ENCODE measurements at places on chromosomes 16 and 17. TPM values are rescaled to one million over a fixed set of nuclear protein-coding genes. Genes with fewer than 3 reads are reported as not detected.

The KIF18B gene
- 109 TPM for total RNA-seq

The ST6GALNAC2 gene
- total RNA-seq: not detected

The LGALS3BP gene
- total RNA-seq: 284 TPM

The NT5M gene
- total RNA-seq: 5.5 TPM

DNA sequence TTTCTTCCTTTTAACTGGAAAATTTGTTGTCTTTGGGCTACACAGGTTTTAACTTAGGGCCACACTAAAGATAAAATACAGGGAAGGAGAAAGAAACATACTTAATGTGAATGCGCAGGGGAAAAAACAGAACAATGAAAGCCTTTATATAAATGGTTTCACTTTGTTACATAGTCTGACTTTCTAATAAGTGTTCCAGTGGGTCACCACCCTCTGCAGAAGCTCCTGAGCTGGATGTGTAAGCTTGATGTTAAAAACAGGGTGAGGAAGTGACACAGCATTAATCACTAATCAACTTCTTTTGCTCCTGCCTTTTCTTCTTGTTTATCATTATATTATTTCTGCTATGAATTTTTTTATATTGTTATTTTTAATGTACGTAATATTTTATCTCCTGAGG is 445.6 kb upstream of the CA10 start:
- DNase-seq: no peak

DNA sequence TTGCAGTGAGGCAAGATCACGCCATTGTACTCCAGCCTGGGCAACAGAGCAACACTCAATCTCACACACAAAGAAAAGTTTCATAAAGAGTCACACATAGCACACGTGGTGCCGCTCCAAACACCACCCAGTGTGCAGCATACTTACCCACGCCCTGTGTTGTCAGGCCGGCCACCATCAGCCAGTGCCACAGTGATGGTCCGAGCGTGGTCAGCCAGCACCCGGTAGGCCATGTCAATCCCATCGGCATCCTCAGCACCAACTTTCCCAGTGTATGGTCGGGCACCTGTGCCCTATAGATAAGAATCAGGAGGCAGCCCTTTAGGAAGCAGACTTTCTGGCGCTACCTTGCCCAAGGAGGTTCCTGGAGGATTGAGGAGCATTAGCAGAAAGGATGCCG is 17.7 kb upstream of the EXOSC6 start:
- no peak for DNase-seq

DNA sequence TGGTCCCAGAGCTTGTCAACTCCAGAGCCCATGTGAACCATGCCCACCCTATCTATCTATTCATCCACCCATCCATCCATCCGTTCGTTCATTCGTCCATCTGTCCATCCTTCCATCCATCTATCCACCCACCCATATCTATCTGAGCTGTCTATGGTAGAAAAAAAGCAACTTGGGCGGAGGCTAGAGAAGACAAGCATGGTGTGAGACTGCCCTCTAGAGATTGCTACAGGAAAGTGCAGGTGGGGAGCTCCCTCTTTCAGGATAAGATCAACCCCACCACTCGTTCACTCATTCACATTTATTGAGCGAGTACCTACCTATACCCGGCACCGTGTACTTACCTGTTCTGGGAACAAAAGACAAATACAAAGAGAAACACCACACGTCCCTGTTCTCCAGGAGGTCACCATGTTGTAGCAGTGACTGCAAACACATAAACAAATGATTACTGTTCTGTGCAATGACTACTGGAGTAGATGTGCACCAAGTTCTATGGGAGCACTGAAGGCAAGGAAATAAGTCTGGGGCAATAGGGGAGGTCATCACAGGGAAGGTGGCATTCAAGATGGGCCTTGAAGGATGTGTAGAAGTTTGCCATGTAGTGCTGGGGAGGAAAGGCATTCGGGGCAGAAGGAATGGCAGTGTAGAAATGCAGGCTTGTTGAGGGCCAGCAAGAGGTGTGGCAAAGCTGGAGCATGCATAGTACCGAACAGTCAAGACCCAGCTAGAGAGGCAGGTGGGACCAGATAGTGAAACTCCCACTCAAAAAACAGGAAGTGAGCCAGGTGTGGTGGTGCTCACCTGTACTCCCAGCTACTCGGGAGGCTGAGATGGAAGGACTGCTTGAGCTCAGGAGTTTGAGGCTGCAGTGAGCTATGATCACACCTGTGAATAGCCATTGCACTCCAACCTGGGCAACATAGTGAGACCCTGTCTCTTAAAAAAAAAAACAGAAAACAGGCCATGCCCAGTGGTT is 13.4 kb upstream of the ATP5MC1 start:
- DNase-seq: peak; percentile 73

GRCh38 chr17:78289802-78290363 is 58.5 kb downstream of the TMEM235 start:
- peak; percentile 81 for DNase-seq

GRCh38 chr17:36705283-36705795 is 104.0 kb downstream of the MRM1 start:
- DNase-seq: no peak

- no peak for DNase-seq
Measured at GRCh38 chr17:50448643-50449042, 20.0 kb downstream of the CHAD start.

DNA sequence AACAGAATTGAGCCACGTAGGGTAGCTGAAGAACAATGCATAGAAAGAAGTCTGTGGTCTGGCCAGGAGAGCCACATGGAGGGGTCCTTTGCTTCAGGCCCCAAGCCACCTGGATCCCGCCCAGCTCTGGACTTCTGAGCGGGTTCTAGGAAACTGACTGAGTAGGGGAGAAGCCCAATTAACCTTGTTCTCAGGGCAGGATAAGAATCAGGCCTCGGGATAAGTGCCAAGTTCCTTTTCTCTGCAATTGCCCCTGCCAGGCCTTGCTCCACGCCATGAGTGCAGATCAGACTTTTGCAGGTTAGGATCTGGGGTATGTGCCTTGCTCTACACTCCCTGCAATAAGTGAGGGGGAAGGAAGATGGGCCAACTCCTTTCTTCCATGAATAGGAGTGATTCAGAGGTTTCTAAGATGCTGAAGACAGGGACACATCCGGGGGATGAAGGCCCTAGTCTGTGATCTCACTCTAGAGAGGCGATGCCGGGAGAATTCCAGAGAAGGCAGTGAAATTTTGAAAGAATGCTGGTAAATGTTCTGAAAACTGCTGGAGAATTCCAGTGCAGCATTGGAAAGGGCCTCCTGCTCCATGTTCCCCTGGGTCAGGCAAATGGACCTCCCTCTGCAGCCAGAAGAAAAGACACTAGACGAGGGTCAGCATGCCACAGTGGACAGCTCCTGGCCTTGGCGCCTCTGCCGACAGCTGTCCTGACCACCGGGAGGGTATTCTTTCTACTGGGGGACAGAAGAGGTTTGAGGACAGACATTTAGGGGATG is 5.8 kb downstream of the NEUROD2 start:
- DNase-seq: no peak
